Stimulated activated CD8-positive, alpha-beta memory T cell treated with anti-CD3 and anti-CD28 coated beads, Interleukin-2, amount 100 ng/mL, for 1 hour (primary cell): ENCODE measurements at places on chromosomes 1 and 21.

GRCh38 chr1:1268284-1268682, 5.4 kb downstream of the UBE2J2 start:
- DNase-seq: no peak

GRCh38 chr1:227946624-227947385, 927 bp downstream of the WNT9A start:
- DNase-seq: peak; percentile 21

GRCh38 chr1:53850082-53850673, 12.1 kb upstream of the NDC1 start:
- no peak for DNase-seq

GRCh38 chr21:39313042-39313570, 326 bp downstream of the BRWD1 start:
- no peak for DNase-seq

GRCh38 chr21:40681164-40681859, 165.6 kb downstream of the DSCAM start:
- no peak for DNase-seq

GRCh38 chr1:107073493-107073892, 17.0 kb downstream of the PRMT6 start:
- DNase-seq: no peak

DNA sequence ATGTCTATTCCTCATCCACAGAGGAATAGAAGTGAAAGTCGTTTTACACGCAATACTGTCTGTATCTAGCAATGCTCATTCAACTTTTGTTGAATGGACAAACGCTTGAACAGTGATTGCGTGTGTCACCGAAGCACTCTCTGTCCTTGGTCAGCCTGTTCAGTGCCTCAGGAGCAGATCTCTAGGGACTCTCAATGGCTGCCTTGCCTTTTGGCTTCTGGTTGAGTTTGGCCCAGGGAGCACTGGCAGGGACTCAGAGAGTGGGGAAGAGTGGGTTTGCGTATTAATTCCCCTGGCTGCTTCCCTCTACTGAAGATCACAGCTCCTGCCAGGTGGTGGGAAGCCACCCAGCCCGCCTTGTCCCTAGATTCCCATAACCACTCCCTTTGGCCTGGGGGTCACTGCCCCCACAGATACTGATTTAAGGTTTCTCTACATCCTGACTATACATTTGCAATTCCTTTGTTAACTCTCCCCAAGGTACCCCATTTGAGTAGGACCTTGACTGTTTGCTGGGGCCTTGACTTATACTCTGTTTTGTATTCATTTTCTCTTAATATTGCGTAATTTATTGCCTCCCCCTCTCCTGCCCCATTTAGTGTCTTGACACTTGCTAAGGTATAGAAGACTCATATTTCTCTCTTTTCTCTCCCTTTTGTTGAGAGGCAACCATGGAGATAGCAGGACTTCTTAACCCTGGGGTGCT, 61.7 kb upstream of the USP24 start:
- no peak for DNase-seq

GRCh38 chr1:64630611-64631010, 114.3 kb upstream of the RAVER2 start:
- DNase-seq: no peak

DNA sequence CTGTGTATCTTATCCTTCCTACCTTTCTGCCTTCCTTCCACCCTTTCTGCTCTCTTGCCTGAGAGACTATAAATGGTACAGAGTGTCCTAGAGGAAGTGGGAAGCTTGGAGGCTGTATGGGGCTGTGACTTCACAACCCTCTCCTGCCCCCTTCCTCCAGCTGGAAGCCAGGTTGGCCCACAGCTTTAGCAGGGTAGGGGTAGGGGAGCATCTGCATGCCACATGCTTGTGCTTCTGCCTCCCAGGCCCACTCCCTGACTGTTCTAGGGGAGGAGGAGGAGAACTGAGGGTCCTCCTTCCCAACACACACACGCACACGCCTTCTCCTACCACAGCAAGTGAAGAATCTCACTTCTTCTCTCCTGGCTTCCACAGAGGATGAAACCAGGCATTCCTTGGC, 3.9 kb upstream of the SLC27A3 start:
- DNase-seq: no peak

DNA sequence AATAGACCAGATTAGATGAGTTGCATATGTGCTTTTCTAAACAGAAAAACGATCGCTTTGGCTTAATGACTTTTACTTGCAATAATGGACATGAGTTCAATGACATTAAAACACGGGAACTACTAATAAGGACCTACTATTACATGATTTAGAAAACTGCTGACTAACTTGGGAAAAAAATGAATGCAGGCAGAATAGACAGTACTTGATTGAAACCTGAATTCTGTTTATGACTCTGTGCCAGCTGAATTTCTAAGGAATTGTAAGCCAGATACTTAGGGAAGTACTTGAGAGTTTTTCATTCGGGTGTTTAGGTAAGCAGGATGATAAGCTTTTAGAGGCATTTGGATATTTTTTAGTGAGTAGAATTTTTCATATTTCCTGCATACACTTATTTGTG, 12.0 kb downstream of the ADGRL2 start:
- DNase-seq: no peak

DNA sequence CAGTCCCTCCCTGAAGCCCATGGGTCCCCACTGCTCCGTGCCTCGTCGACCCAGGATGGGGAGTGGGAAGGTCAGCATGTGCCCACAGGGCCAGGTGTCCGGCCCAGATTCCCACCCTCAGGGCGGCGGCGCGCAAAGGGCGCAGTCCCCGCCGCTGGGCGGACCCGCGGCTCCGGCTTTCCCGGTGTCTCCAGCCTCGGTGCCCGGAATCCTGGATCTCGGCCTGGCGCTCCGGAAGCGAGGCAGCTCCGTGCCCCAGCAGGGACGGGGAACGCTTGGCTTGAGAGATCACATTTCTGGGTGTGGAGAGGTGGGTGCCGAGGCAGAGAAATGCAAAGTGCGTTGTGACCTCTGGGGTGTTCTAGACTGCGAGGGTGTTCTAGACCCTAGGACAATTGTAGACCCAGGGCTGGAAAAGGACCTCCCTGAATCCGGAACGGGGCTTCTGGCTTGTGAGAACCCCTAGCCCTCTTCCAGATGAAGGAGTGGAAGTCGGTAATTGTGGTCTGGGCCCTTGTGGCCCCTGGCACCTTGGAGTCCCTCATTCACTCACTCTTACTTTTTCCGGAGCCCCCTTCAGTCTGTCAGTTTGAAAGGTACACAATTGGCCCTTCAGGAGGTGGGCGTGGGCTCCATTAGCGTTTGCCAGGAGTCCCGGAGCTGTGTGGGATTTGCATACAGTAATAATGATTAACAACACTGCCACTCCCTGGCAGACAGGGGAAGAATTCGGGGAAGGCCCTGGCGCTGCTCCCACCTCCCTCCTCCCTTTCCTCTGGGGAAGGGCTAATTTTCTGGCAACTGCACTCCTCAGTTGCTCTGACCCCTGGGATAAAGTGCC, 1.6 kb upstream of the KCND3 start:
- no peak for DNase-seq

DNA sequence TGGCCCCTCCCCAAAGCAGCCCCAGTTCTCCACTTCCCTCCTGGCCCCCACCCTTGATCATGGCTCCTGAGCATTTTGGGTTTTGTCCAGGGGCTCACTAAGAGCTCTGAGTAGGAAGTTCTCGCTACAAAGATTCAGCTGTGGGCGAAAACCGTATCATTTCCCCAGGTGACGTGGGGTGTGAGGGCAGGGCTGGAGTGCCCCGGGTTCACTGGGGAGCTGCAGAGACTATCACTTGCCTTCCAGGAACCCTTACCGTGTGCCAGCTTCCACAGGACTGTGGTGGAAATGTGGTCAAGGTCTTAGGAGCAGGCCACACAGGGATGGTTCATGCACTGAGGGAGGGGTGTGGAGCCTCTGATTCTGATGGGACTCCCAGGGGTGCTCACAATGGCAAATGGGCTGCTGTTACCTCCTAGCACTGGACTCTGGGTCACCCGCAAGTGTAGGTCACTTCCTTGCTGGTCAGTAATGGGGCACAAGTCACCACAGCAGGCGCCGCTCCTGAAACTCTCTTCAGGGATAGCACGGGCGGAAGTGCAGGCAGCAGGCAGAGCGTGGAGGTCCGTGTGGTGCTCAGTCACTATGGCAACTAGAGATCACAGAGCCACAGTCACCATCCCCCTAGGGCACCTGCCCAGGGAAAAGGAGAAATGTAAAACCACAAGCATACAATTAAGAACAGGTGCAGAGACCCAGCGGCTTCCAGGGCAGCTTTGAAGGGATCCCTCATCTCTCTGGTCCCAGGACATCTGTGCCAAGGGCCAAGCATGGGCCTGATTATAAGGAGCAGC, 35.4 kb downstream of the RSPH1 start:
- peak; percentile 16 for DNase-seq

- DNase-seq: no peak
These were observed 385.9 kb downstream of the GPATCH2 start for GRCh38 chr1:217244971-217245370.

DNA sequence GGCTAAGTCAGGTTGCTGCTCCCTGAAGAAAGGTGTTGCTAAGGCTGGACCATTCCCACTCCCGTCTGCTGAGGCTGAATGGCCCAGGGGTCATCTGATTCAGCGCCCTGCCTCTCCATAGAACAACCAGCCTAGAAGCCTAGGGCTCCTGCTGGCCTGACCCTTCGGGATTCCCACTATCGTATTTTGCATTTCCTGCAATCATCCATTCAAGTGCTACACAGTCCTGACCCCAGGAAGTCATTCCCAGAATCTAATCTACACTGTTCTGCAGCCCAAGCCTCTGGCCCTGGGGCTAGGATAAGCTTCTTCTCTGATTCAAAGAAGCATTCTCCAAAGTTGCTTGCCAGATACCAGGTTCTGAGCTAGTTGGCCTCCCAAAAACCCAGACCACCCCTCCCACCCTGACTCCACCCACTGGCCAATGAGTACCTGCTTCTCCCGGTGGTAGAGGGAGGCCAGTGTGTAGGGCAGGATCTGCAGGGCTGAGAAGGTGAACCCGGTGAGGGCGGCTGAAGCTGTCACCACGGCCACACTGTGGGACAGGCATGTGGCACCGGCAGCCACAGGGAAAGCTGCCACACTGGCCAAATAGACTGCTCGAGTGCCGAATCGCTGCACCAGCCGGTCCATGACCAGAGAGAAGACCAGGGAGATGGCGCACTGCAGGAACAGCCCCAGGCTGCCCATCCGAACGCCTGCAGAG, 18.7 kb downstream of the SLC45A3 start:
- DNase-seq: no peak

- DNase-seq: no peak
These were observed 228.3 kb downstream of the NCAM2 start for GRCh38 chr21:21226472-21226871.
